ENCODE measurements at places on chromosomes 6 and 20.

DNA sequence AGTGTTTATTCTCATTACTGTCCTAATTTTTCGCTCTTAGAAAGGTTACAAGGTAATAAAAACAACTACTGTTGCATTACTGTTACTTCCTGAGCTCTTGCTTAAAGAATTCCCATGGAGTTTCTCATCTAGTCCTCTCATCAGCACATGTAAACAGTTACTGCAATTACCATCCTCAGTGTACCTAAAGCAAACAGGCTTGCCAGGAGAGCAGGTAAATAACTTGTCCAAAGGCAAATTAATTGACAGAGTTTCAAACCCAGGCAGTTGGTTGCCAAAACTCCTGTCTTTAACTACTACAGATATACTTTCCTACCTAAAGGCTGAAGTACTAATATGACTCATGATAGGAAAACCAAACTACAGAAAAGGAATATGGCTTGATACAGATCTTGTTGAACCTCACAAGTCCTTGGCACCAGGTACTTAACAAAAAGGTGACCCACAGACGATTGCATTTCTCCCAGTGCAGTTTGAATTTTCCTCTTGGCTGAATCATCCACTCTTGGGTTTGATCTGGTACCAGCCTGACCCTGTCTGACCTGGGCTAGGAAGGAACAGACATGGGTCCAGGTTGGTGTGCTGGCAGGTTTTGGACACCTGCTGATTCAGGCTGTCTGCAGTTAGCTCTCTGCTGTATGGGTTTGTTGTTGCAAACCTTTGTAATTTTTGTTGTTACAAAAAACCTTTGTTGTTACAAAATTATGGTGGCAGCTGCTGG is 153.0 kb downstream of the CFAP61 start:
- no peak for DNase-seq

DNA sequence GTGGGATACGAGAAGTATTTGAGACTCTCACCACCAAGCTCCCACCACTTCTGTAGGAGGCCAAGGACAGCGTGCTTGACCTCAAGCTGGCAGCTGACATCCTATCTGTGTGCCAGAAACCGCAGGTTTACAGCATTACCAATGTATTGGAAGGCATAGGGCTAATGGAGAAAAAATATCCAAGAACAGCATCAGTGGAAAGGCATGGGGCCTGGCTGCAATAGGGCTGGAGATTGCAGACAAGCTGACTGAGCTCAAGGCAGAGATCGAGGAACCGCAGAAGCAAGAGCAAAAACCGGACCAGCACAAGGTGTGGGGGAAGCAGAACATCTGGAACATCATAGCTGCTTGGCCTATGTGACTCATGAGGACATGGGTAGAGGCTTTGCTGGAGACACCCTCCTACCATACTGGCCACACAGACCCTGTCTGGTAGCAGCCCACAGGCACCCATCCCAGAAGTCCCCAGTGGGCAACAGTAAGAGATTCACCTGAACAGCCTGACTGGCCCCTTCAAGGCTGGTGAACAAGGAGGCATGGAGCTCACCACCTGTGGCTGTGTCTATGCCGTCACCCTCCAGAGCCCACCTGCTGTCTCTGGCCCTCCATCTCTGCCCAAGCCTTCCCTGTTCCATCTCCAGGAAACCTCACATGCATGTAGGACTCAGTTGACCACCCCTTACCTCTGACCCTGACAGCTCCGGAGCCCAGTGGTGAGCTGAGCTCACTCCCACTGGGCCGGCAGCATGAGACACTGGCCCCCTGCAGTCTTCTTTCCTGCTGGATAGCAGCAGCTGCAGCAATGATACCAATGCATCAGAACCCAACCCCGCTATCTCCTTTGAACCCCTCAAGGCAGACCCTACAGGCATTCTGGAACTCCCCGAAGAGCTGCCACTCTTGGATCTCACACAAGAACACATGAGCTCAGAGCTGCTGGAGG is 171.1 kb downstream of the KIF6 start:
- no peak for DNase-seq

DNA sequence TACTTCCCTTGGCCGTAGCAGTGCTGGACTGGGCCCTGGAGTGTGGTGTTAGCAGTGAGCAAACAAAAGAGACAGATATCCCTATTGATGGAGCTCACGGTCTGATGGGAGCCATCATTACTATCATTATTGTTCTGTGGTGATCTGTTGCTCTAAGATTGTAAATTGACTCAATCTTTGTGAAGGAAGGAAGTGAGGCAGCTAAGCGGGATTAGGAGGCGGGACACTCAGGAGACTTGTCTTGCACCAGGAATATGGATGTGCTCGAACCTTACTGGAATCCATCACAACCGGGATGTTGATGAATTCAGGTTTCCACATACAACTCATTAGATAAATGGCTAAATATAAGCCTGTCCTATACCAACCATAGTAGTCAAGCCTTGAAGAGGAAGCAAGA is 25.5 kb upstream of the FAM50B start:
- DNase-seq = no peak

GRCh38 chr6:106098383-106099234 is 12.5 kb downstream of the PRDM1 start:
- no peak for DNase-seq

DNA sequence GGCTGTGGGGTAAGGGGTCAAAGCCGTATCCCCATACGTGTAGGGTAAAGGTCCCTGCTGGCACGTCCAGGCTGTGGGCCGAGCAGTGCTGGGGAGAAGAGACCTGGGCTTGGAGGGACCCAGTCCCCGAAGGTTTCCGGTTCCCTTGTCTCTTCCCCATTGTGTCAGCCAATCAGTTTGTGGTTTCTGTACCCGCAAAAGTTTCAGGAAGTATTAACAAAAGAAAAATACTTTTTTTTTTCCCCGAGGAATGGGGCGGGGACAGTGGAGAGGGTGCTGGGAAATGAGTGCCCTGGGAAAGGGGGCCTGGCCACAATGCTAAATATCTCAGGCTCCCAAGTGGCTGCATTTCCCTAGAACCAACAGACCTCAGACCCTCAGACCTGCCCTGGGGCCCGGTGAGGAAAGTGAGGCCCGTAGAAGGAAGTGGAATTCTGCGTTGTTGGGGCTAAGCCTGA is 15.2 kb upstream of the AMD1 start:
- no peak for DNase-seq

DNA sequence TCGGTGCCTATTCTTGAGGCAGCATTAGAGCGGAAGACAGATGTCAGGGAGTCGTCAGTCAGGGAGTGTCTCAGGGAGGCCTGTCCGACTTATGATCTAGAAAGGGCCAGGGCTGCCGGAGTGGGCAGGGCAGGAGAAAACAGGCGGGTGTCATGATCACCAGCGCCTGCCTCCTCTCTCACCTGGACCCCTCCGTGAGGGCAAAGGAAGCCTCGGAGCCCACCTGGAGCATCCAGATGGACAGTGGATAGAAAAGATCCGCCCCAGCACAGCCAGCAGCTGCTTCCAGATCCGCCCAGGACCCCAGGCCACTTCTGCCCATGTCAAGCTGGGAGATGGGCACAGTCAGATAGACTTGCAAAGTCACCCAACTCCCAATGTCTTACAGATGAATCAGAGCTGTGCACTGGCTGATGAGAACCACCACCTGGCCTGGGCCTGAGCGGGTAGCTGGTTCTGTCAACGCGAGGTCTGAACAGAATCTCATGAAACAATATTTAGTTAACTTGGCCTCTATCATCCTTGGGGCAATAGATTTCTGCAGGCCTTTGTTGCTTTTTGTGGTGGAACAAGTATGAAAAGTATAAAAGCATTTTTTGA is 22.2 kb downstream of the PSMG4 start:
- no peak for DNase-seq

- no peak for DNase-seq
Observed at GRCh38 chr6:28927846-28928245, 4.1 kb upstream of the TRIM27 start.

DNA sequence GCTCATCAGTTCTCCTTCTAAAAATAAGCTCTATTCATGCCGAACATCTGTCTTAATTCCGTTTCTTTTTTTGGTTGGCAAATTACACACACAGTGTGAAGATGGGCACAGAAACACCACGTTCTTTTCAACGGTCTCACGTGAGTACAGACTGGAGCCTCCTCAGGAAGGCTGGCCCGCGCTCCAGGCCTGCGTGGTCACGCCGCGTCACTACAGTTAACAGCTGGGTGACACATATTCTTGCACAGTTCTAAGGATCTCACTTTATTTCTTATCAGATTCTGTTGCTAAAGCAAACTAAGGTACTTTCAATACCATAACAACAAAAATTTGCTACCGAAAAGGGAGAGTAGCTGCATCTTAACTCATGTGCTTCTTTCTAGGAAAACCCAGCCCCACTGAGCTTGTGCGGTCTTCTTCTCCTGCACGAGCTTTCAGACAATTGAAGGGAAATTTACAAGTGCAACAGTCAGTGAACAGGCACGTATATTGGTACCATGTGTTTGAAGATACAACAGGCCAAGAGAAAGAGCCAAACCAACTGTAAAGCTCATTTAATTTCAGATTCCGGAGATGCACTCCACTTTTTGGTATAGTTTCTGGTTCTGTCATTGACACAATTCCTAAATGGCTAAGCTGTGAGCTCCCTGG is 55.6 kb upstream of the MPC1 start:
- DNase-seq = no peak

DNA sequence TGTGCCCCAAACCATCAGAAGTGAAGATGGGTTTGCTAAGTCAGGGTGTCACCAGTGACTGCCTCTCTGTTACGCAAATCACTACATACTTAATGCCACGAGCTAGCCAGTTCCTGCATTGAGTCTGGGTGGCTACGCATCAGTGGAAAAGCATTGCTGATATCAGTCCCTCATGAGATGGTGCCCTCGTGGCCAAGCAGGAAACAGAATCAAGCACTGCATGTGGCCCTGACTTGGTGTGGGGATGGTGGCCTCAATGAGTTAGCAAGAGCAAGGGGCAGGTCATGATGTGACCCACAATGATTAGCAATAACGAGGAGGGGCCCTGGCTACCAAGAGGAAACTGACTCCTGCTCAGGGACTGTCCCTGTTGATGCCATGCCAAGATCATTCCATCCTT is 51.6 kb upstream of the FNDC1 start:
- DNase-seq = no peak

DNA sequence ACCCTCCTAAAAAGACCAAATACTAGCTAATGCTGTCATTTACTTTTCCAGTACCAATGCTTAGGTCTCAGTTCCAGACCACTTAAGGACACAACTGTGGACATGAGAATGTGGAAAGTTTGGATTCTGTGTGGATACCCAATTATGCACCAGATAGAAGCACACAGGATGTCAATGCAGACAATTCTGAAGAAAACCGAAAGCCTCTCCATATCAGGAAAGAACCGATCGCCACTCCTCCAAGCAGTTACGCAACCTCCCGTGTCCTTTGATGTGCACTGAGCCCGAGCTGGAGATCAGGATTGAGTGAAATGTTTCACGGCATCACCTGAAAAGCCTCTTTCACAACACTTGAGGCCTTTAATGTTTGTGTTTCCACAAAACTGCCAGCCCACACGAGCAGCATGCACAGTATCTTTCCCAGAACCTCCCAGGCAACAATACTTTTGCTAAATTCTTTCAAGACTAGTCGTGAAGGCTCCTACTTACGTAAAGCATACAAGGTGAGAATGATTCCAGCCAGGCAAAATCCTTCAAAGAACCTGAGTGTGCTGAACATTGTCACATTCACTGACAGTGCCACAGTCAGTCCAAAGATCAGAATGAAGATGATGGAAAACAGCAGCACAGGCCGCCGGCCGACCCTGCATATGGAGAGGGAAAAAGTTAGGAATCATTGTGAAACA is 47.0 kb downstream of the SLC22A23 start:
- no peak for DNase-seq

DNA sequence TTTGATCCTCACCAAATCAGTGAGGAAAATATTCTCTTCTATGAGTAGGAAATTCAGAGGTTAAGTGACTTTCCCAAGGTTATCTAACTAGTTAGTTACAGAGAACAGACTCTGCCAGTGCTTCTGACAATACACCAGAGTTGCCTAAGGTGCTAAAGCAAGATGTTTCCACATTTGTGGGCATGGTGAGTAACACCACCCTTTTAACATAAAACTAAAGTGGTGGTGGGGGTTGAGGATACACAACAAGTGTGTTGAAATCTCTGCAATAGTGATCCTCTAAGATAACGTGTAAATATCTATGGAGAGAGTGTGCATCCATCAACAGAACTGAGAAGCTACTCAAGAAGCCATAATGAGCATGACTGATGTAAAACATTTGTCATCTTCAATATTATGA is 11.7 kb downstream of the VNN2 start:
- DNase-seq = no peak

GRCh38 chr20:1283522-1284510 is 17.7 kb downstream of the SNPH start:
- DNase-seq = no peak

GRCh38 chr20:59794555-59794954 is 138.9 kb downstream of the SYCP2 start:
- DNase-seq = no peak

DNA sequence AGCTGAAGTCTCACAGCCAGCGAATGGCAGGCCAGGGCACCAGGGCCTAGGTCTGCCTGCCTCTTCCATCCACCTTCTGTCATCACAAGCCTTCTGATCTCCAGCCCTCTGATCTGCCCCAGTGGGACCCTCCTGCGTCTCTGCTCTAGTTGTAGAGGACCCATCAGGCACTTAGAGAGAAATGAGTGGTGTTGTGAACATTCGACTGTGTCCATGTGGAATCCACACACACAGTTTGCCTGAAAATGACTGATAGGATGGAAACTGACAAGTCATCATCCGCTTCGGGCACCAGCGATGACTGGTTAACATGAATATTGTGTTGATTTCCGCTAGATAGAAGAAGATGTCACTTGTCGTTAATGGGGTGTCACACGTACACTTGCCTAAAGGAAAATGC is 221.0 kb downstream of the PTPRT start:
- no peak for DNase-seq

GRCh38 chr20:62025832-62026563 is 39.7 kb downstream of the TAF4 start:
- DNase-seq = no peak

- DNase-seq = no peak
Observed at GRCh38 chr20:1951436-1952115, 42.3 kb downstream of the PDYN start.

DNA sequence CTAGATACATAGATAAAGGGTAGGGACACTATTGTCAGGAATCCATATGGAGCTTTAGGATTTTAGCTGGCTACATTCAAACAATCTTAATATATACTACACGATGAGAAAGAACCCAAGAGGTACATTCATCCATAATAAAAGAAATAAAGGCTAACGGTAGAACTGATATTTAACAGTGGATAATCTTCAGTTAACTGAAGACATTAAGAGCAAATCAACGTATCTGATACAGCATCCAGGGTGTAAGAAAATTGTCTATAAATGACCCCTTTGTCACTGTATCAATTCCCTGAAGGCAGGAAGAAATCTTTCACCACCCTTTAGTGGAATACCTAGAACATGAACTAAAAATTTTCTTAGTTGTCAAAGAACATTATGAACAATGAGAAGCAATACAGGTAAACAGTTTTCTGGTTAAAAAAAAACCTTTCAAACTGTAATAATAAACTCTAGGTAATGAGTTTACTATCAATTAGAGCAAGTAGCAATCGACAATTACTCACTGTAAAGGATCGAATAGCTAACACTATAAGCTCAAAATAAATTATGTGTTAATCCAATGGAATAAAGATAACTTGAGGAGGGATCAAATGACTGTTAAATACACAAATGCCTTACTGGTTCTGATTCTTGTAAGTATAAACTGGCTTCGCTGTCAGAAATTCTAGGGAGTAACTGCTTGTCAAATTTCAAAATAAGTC is 11.8 kb downstream of the ROMO1 start:
- DNase-seq = no peak
